Osteoblast (primary cell): ENCODE measurements at places on chromosomes 13 and 19.

GRCh38 chr13:23966221-23966690, 69.0 kb upstream of the C1QTNF9B start:
- DNase-seq: no peak

DNA sequence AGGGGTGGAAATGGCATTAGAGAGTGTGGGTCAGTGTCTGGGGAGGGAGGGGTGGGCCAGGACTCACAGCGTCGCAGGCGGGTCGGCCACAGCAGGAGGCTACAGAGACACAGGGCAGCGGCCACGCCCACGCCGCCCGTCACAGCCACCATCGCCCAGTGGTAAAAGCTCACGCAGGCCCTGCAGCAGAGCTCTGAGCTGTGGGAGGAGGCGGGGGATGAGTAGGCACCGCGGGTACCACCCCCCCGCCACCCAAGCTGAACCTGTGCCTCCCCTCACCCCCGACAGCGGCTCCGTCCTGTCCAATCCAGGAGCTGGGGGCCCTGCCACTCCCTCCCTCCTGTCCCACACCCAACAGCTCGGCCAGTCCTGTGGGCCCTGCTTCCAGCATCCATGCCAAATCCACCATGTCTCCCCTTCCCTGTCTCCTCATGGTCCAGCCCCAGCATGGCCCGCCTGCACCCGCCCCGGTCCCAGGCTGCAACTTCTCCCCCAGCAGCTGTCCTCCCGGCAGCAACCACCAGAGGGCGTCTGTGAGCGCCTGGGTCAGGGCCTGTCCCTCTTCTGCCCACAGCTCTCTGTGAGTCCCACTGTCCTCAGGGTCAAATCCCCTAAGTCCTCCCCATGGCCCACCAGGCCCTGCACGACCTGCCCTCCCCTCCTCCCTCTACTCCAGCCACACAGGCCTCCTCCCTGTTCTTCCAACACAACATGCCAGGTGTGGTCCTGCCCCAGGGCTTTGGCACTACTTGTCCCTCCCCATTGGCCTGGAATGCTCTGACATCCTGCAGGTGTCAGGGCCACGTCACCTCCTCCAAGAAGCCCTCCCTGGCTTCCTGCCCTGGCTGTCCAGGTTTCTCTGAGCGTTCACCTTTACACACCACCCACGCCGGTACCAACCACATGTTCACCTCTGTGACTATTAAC, 6.0 kb downstream of the TEKTIP1 start:
- DNase-seq: peak; percentile 99

DNA sequence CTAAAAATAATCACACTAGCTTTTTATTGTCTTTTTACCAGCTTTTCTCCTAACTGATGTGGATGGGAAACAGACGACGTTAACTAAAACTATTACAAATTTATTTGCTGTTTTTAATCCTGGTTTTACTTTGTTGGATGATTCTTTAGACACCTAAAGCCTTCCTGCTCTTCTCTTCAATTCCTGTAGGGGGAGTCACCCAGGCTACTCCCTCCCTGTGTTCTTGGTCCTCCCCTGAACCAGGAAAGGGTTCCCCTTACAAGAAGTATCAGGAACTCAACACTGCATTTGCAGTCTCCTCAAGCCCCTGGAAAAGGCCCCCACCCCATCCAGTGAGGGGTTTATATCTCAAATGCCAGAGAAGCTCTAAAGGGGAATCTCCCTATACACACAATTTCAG, 206.1 kb downstream of the SUCLA2 start:
- no peak for DNase-seq

GRCh38 chr13:110472904-110473563, 88.5 kb downstream of the RAB20 start:
- DNase-seq: no peak

DNA sequence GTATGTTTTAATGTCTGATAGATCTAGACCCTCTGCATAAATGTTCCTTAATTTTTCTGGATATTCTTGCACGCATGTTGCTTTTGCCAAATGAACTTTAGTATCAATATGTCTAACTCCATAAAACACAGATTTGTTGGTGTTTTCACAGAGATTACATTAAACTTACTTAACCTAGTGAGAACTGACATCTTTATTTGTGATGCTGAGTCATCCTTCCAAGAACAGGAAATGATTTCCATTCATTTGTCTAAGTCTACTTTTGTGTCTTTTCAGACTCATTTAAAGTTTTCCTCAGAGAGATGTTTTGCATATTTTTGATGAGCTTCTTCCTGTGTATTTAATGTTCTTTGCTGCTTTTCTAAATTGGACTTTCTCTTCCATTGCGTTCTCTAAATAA, 184.0 kb downstream of the SLC7A1 start:
- no peak for DNase-seq

DNA sequence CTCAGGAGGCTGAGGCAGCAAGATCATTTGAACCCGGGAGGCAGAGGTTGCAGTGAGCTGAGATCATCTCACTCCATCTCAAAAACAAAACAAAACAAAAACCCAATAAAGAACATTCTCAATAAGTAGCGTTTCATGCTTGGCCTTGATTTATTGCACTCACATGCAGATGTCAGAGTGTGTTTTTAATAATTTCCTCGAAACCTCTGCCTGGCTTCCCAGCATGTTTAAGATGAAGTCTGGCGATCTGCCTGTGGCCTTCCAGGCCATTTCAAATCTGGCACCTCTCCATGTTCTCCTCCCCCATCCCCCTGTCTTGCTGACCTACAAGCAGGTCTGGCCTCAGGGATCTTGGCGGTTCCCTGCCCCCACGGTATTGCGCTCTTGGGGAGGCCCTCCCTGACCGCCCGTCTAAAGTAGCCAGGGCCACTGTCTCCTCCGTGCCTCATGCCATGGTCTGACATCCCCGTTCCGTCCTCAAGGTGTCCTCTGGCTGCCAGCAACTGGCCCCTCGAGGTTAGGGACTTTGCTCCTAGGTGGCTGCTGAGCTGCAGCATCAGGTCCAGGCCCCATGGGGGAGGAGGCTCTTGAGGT, 1.6 kb downstream of the WDR88 start:
- DNase-seq: peak; percentile 50

DNA sequence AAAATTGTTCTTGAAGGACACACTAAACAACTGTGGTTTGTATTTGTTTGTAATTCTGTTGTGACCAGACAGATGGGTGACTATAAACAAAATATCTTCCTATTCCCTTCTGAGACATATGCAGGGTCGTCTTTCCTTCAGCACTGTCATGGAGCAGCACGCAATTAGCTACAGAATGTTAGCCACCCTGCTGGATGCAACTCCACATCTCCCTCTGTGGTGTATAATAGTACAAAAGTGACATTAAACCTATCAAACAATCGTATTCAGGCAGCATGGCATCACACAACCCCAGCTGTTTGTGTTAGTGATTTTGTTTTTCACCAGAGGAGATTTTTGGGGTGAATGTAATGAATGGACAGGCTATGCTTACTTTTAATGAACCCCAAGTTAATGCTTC, 146.2 kb downstream of the GPC6 start:
- DNase-seq: no peak

- no peak for DNase-seq
Measured at GRCh38 chr13:59747529-59747928, 416.2 kb downstream of the DIAPH3 start.

DNA sequence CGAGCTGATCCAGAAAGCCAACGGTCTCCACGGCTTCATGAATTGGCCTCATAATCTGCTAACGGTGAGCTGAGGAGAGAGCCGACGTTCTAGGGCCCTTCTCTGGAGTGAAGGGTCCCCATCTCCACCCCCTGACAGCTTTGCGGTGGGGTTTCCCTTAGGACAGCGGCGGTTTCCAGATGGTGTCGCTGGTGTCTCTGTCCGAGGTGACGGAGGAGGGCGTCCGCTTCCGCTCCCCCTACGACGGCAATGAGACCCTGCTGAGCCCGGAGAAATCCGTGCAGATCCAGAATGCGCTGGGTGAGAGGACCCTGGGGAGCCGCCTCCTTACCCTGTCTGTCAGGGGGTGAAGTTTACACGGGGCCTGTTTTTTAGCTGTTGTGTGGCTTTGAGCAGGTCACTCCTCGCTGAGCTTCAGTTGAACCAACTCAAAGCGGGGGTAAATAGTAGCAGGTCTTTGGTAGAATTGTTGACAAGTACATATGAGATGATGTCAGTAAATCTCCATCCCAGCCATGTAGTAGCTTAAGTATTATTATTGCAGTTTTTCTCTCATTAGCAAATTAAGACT, 801 bp downstream of the QTRT1 start:
- peak; percentile 89 for DNase-seq

DNA sequence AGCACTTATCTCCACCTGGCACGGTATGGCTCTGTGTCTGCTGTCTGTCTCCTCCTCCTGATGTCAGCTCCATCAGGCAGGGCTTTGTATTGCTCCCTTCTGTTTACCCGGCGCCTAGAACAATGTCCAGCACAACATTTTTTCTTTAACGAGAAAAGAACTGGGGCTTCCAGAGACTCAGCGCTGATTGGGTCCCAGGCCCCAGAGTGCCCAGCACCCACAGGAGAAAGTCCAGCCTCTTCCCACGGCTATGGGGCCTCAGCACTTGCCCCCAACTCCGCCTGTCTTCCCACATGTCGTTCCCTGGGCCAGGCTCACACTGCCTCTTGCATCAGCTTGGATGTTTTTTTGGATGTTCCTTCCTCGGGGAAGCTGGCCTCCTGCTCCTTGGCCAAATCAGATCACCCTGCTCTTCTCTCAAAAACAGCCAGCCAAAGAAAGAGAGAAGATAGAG, 6.9 kb downstream of the MYPOP start:
- peak; percentile 29 for DNase-seq

DNA sequence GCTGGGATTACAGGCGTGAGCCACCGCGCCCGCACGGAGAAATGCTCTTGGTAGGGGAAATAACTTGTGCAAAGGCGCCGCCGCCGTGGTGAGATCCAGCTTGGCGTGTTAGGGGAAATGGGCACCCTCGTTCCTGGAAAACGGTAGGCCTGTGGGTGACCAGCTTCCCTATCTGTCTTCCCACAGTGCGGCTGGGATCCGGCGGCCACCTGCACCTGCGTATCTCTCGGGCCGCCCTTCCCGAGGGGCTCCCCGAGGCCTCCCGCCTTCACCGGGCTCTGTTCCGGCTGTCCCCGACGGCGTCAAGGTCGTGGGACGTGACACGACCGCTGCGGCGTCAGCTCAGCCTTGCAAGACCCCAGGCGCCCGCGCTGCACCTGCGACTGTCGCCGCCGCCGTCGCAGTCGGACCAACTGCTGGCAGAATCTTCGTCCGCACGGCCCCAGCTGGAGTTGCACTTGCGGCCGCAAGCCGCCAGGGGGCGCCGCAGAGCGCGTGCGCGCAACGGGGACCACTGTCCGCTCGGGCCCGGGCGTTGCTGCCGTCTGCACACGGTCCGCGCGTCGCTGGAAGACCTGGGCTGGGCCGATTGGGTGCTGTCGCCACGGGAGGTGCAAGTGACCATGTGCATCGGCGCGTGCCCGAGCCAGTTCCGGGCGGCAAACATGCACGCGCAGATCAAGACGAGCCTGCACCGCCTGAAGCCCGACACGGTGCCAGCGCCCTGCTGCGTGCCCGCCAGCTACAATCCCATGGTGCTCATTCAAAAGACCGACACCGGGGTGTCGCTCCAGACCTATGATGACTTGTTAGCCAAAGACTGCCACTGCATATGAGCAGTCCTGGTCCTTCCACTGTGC, 2.4 kb downstream of the GDF15 start:
- peak; percentile 96 for DNase-seq

- DNase-seq: no peak
Measured at GRCh38 chr13:40024204-40024966, 368.9 kb downstream of the COG6 start.

DNA sequence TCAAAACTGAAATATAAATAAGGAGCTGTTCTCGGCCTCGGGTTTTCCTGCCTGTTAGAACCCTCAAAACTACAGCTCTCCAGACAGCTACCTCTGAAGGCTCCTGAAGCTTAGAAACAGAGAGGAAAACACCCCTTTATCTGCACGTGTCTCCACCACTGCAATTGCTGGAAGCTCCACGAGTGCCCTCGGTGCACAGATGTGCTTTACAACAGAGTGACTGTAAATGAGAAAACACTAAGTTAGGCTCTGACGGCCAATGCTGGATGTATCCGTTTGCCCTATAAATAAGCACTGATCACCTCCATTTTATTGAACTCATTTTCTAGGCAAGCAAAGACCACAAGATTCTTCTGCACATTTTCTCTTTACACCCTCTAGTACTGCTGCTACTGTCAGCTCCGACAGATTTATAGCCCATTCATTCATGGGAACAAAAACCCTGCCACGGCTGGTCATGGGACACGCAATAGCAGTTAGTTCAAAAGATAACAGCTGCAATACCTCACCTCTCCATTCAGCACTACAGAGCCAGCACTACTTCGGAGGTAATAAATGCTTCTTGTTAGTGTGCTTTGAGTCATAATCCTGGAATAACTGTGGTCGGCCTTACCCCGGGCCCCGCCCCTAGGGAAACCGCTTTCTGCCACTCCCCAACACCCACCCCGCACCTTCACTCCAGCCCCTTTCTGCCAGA, 241.1 kb upstream of the ZNF507 start:
- no peak for DNase-seq

DNA sequence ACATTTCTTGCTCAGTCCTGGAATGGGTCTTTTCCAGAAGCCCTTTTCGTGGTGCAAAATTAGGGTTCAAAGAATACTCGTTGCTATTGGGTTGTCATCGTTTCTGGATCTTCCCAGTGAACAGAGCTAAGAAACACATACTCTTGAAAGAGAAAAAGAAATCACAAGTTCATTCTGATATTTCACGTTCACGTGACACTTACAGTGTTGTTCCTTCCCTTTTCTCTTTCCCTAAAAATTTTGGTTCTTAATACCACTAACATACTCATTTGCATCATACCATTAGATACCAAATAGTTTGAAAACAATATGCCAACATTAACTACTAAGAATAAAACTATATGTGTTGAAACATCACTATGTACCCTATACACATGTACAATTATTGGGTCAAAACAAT, 13.4 kb upstream of the GTF2F1 start:
- no peak for DNase-seq

DNA sequence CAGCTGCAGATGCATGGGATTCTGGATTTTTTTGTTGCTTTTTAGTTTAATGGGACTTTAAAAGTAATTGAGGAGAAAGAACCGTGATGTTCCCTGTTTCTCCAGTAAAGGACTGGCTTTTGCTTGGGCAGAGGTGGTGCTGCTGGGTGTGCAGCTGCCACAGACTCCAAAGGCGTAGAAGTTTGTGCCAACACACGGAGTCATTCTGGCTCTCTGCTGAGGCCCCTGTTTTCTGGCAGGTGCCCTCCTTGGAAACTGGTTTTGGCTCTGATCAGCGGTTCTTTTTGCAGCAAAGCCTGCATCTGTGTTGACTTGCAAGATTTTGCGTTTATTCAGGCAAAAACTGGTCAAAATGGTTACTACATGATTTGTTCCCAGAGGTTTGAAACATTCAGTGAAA, 16.0 kb upstream of the QTRT1 start:
- DNase-seq: peak; percentile 43

GRCh38 chr13:31462766-31463165, 263.0 kb downstream of the B3GLCT start:
- DNase-seq: no peak

- peak; percentile 73 for DNase-seq
Measured at GRCh38 chr13:113121183-113121927, 1.2 kb upstream of the F10 start.

- DNase-seq: peak; percentile 93
Measured at GRCh38 chr13:52128714-52129700, at the start of gene NEK5. NEK5 (minus strand) TSS chr13:52129073; CDS start chr13:52127482, 1,591 bp downstream.
